Calu3 (cell line): ENCODE measurements at places on chromosomes 5 and 9.

GRCh38 chr5:4939042-4939781 lies 200.9 kb upstream of the ADAMTS16 start:
- no peaks in the 10 kb centered on the region for H3K27me3 ChIP-seq
- H3K4me3 ChIP-seq, result no peak overlapping the region
- H3K4me1 ChIP-seq, result no peaks in the 10 kb centered on the region
- no peaks in the 10 kb centered on the region for H3K36me3 ChIP-seq
- H3K27ac ChIP-seq, result no peak overlapping the region
- DNase-seq, result no peak

- no peaks in the 10 kb centered on the region for H3K27me3 ChIP-seq
- H3K4me3 ChIP-seq, result no peak overlapping the region
- DNase-seq, result no peak
- peaks cover 11% of the 10 kb centered on the region for H3K36me3 ChIP-seq
Measured at GRCh38 chr9:134351606-134352176, 25.4 kb downstream of the RXRA start.

DNA sequence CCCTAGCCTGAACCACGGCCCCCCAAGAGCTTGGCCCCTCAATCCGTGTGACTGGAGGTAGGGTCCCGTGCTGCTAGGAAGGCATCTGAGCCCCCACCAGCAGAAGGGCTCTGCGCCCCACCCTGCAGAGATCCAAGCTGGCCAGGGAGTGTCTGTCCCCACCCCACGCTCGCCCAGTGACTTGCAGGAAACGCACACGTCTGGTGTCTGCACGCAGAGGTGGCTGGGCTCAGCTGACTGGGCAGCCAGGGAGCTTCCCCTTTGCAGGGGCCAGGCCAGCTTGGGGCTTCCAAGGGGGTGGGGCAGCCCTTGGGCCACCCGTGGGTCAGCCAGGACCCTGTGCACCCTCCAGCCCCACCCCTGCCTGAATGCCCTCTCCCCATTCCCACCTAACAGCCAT lies 24.3 kb downstream of the NOTCH1 start:
- H3K4me3 ChIP-seq, result no peak overlapping the region
- no peak overlapping the region for H3K27ac ChIP-seq
- H3K36me3 ChIP-seq, result peaks cover 15% of the 10 kb centered on the region
- no peaks in the 10 kb centered on the region for H3K27me3 ChIP-seq
- DNase-seq, result no peak

GRCh38 chr5:66340786-66341185 lies 196.7 kb downstream of the SREK1 start:
- no peaks in the 10 kb centered on the region for H3K36me3 ChIP-seq
- H3K4me1 ChIP-seq, result no peaks in the 10 kb centered on the region
- DNase-seq, result no peak
- H3K27ac ChIP-seq, result no peak overlapping the region

DNA sequence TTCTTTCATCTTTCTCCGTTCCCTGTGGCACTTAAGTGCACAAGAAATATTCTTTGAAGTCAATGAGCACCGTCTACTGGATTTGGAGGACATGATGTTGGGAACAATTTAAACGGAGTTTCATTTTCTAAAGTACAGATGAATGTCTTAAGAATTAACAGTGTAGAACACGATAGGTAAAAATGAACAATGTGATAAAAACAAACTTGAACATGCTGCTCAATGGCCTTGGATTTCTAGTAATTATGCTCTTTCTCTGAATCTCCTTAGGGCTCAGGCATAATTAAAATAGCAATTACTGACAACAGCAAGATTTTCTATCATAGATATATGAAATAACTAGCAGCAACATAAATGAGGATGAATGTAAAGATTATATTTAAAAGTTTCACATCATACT lies 142.2 kb upstream of the CDH6 start:
- H3K36me3 ChIP-seq, result peaks cover 6% of the 10 kb centered on the region
- H3K27ac ChIP-seq, result no peak overlapping the region
- no peak overlapping the region for H3K4me3 ChIP-seq
- H3K4me1 ChIP-seq, result peaks cover 17% of the 10 kb centered on the region

DNA sequence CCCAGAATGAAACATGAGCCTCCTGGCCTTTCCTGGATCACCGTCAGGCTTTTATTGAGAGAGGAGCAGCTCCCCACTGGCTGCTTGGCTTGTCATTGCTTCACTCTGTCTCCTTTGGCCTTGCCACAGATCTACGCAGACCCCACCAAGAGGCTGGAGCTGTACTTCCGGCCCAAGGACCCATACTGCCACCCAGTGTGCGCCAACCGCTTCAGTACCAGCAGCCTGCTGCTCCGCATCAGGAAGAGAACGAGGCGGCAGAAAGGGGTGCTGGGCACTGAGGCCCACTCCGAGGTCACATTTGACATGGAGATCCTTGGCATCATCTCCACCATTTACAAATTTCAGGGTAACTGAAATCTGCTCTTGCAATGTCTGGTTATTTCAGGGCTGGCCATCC lies 11.2 kb downstream of the GTF3C5 start:
- no peak overlapping the region for H3K27ac ChIP-seq
- H3K27me3 ChIP-seq, result no peaks in the 10 kb centered on the region
- H3K36me3 ChIP-seq, result peaks cover 16% of the 10 kb centered on the region
- no peak for DNase-seq
- no peak overlapping the region for H3K4me3 ChIP-seq

DNA sequence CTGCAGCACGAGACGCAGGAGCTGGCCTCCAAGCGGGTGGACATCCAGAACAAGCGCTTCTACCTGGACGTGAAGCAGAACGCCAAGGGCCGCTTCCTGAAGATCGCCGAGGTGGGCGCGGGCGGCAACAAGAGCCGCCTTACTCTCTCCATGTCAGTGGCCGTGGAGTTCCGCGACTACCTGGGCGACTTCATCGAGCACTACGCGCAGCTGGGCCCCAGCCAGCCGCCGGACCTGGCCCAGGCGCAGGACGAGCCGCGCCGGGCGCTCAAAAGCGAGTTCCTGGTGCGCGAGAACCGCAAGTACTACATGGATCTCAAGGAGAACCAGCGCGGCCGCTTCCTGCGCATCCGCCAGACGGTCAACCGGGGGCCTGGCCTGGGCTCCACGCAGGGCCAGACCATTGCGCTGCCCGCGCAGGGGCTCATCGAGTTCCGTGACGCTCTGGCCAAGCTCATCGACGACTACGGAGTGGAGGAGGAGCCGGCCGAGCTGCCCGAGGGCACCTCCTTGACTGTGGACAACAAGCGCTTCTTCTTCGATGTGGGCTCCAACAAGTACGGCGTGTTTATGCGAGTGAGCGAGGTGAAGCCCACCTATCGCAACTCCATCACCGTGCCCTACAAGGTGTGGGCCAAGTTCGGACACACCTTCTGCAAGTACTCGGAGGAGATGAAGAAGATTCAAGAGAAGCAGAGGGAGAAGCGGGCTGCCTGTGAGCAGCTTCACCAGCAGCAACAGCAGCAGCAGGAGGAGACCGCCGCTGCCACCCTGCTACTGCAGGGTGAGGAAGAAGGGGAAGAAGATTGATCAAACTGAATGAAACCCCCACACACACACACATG lies 654 bp downstream of the PURA start:
- DNase-seq, result peak; percentile 61
- peak overlapping the region; percentile 86 for H3K4me3 ChIP-seq
- peak overlapping the region; percentile 63 for H3K27ac ChIP-seq

- H3K27ac ChIP-seq, result no peak overlapping the region
- H3K27me3 ChIP-seq, result no peaks in the 10 kb centered on the region
- DNase-seq, result no peak
- no peaks in the 10 kb centered on the region for H3K4me1 ChIP-seq
Measured at GRCh38 chr9:80382211-80382891, 810.6 kb downstream of the TLE4 start.

GRCh38 chr9:126521976-126522590 lies 91.6 kb upstream of the LMX1B start:
- no peaks in the 10 kb centered on the region for H3K4me1 ChIP-seq
- H3K27me3 ChIP-seq, result peaks cover 84% of the 10 kb centered on the region
- H3K36me3 ChIP-seq, result peaks cover 5% of the 10 kb centered on the region
- H3K4me3 ChIP-seq, result no peak overlapping the region
- no peak for DNase-seq

DNA sequence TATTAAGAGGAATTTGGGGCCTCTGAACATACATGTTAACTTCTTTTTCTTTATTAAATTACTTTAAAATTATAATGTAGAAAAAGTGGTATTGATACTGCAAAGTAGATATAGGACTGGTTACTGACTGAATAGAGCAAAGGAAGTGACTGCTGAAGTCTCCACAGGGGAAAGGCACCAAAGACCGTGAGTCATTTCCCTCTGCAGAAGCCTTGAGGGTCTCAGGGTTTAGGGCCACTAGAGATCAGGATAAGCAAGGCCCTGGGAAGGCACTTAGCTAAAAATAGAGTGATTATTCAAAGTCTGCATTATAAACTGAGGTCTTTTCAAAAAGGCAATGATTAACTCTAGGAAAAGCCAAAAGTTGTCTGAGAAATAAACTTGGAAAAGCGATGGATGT lies 44.7 kb upstream of the ITGA1 start:
- H3K4me3 ChIP-seq, result no peak overlapping the region
- H3K4me1 ChIP-seq, result peaks cover 50% of the 10 kb centered on the region
- no peaks in the 10 kb centered on the region for H3K36me3 ChIP-seq
- no peaks in the 10 kb centered on the region for H3K27me3 ChIP-seq
- DNase-seq, result no peak
- no peak overlapping the region for H3K27ac ChIP-seq

DNA sequence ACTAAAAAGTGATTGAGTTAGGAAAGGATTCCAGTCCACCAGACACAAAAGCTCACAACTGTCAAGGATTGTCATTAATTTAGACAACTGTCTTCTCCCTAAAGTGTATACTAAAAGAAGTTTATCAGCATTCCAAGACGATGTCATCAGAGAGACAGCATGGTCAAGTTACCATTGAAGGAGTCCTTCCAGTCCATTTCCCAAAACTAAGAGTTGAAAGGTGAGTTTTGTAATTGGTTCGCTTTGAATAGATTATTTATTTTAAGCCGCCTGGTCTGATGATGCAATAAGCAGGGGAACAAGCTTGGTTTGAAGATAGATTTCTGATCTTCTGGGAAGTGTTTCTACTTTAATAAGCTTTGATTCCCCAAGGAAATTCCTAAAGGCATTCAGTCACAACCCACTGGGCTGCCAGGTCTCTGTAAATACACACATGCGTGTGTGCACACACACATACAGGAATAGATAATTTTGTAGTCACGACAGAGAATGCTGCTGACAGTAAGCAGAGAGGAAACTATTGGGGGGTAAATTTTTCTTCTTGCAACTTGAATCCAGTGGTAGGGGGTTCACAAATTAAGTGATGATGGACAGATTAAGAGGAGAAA lies 234.8 kb downstream of the PIK3R1 start:
- H3K27me3 ChIP-seq, result no peaks in the 10 kb centered on the region
- peak overlapping the region; percentile 14 for H3K4me3 ChIP-seq
- H3K27ac ChIP-seq, result peak overlapping the region; percentile 57
- H3K36me3 ChIP-seq, result peaks cover 7% of the 10 kb centered on the region
- peaks cover 65% of the 10 kb centered on the region for H3K4me1 ChIP-seq

DNA sequence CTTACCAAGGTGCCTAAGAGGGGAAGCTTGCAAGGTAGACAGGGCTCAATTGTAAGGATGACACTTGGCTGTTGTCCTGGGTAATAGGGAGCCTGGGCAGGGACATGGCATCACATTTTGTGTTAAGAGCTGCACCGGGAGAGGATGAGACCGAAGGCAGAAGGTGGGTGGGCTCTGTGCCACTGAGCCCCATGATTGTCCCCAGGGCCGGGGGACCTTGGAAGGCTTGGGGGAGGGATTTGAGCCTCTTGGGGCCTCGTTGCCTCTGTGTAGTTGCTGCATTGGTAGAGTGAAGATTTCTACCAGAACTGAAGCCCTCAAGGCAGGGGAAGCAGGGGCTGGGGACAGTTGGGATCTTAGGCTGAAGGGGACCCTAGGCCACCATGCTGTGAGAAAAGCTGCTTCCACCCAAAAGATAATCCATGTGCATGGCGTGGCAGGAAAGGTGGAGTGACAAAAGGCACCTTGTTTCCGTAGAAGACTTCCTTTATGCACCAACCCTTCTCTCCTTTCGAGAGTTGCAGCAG lies 11.9 kb downstream of the FGF18 start:
- DNase-seq, result no peak
- H3K4me3 ChIP-seq, result no peak overlapping the region
- no peak overlapping the region for H3K27ac ChIP-seq

GRCh38 chr5:143887903-143888665 lies 76.1 kb downstream of the HMHB1 start:
- DNase-seq, result no peak
- no peaks in the 10 kb centered on the region for H3K36me3 ChIP-seq
- no peaks in the 10 kb centered on the region for H3K4me1 ChIP-seq
- H3K27me3 ChIP-seq, result no peaks in the 10 kb centered on the region

DNA sequence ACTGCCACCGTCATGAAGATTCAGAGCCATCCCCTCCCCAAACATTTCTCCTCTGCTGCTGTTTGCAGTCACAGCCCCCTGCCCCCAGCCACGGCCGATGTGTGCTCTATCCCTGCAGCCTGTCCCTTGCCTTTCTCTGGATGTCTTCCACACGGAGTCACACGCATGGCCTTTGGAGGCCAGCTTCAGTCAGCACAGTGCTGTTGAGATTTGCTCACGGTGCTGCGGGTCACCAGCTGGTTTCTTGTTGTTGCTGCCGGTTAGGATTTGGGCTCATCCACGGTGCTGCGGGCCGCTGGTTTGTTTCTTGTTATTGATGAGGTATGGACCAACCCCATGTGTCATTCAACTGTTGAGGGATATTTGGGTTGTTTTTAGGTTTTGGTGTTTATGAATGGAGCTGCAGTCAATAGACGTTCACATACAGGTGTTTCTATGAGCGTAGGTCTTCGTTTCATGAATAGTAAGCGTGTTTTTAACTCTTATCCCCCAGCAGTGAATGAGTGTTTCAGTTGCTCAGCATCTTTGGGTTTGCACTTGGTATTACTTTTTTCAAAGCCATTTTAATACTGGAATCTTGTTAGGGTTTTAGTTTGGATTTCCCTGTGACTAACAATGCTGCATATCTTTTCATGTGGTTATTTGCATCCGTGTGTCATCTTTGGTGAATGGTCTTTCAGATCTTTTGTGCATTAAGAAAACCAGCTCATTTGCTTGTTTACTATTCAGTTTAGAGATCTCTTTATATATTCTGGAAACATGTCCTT lies 57.6 kb downstream of the AHRR start:
- DNase-seq, result no peak
- H3K27me3 ChIP-seq, result no peaks in the 10 kb centered on the region
- no peak overlapping the region for H3K27ac ChIP-seq
- no peaks in the 10 kb centered on the region for H3K36me3 ChIP-seq
- no peak overlapping the region for H3K4me3 ChIP-seq

DNA sequence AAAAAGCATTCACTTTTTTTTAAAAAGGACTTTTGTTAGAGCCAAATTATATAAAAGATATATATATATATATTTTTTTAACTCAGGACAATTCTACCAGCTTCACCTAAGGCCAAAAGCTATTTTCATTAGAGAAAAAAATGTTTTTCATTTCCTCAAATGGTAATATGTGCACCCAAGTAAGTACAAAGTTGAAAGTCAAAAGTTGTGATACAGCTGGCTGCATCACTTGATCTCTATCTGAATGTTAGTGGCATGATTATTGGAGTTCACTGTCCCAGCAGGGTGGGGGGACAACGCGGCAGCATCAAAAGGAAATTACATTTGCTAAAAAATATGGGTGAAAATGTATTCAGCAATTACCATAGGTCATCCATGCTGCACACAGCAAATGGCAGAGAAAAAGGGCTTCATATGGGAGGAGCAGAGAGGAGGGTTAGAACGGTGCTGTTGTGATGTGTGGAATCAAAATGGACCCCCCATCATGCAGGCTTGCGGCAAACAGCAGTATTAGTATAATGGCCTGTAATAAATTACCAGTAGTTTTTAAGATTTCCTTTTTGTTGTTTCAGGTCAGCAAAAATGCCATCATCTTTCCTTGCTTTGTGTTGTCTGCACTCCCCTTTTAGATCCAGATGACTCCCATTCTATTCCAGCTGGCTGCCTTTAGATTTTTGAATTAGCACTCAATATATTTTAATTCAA lies 253.7 kb downstream of the MAT2B start:
- no peak overlapping the region for H3K27ac ChIP-seq
- DNase-seq, result no peak
- H3K36me3 ChIP-seq, result no peaks in the 10 kb centered on the region
- no peak overlapping the region for H3K4me3 ChIP-seq
- no peaks in the 10 kb centered on the region for H3K27me3 ChIP-seq
